ENCODE measurements at places on chromosomes 5 and 9.
A peak's percentile ranks its signal among the peaks of the same experiment; 100 is the strongest.

GRCh38 chr5:141199359-141200235 lies at the start of gene PCDHB11:
PCDHB11 (plus strand) TSS chr5:141199627; CDS start chr5:141199775, 148 bp downstream.
- peak; percentile 72 for DNase-seq

DNA sequence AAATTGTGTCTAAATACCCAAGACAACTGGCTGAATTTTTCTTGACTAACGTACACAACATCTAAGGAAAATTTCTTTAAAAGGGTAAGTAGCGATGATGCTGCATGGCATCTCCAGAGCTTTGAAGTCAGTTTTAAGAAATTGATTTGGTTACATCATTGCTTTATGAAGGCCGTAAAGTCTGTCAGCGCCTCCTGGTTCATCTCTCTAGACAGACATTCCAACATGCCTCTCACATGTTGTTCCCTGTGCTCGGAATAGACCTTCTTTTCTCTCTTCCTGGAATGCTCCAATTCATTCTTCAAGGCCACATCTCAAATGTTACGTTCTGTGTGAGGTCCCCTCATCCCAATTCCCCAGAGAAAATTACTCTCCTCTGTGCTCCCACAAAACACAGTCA lies 108.7 kb upstream of the SSBP2 start:
- DNase-seq, result no peak

DNA sequence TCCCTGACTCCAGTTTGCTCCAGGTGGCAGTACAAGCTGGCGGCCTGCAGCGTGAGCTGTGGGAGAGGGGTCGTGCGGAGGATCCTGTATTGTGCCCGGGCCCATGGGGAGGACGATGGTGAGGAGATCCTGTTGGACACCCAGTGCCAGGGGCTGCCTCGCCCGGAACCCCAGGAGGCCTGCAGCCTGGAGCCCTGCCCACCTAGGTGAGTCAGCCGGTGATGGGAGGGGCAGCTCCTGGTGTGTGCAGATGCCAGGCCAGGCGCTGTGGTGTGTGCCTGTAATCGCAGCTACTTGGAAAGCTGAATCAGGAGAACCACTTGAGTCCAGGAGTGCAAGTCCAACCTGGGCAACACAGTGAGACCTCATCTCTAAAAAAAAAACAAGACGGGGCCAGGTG lies 10.0 kb upstream of the CACFD1 start:
- DNase-seq, result no peak

GRCh38 chr5:181114284-181114843 lies 16.6 kb downstream of the OR2V1 start:
- DNase-seq, result peak; percentile 40

All from GM23338 (cell line).